Stimulated activated CD8-positive, alpha-beta memory T cell treated with anti-CD3 and anti-CD28 coated beads, Interleukin-7, amount 100 ng/mL, for 4 hours (primary cell): ENCODE measurements at places on chromosomes 5 and 9.

DNA sequence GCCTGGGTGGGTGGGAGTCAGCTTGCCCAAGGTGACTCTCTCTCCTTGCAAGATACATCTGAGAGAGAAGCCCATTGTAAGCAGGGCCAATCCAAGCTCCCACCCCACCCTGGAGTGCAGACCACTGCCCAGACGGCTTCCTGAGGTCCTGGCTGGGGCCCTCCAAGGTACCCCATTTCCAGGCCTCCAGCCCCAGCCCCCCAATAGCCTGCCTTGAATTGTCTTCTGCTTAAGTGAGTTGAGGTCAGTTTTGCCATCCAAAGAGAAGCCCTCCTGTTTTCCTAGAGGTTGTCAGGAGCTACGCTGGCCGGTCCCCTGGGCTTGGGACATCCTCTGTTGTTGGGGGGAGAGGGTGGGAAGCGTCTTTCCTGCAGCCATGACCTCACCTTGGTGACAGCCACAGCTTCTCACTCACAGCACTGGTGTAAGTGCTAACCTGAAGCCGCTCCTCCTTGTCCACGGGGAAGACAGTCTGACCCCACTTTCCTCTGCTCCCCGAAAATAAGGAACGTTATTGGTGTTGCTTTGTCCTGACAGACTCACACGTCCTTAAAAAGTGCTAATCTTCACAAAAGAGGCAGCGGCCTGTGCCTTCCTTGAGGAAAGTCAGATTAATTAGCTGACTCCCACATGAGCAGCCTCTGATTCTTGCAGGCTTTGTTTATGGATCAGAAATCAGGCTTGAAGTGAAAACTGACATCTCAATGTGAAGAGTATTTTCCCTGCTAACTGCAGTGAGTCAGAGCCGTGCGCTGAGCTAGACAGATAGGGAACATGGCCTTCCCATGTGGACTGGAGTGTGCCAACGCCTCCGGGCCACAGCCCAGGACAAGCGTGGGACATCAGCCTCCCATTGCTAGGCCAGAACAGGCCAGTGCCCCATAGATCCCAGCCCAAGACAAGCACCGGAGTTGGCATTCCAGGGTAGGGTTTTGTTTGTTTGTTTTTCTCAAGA, 52.3 kb downstream of the ADAMTS2 start:
- no peak for DNase-seq

DNA sequence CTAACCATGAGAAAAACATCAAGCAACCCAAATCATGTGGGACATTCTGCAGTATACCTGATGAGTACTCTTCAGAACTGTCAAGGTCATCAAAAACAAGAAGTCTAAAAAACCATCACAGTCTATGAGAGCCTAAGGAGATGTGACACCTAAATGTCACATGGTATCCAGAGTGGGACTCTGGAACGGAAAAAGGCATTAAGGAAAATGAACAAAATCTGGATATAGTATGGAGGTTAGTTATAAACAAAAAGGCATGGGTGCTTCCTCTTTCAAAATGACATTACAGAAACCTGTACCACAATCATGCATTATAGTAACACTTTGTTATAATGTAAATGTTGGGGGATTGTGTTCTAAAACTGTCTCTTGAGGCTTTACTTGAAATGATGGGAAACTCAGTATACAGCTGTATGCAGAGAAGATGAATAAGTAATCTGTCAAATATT, 47.4 kb downstream of the PRKACG start:
- DNase-seq = no peak

DNA sequence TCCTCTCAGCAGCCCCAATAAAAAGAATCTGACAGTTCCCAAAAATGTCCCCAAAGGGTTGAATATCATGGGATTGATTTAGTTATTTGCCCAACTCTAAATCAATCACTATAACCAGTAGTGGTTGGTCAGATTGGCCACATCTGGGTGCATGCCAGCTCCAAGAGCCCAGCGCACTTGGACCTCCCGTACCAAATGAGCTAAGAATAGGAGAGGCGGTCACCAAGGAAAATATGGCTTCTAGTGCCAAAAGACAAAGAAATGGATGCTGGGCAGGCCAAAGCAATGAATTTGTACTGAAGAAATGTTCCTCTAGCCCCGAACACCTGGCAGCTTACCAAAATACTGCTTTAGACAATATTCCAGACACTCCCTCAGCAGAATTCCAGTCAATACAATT, 80.3 kb downstream of the RCL1 start:
- DNase-seq = no peak

GRCh38 chr5:147619281-147619878, 109.5 kb upstream of the DPYSL3 start:
- no peak for DNase-seq

- no peak for DNase-seq
Measured at GRCh38 chr9:17894501-17895160, 315.8 kb downstream of the SH3GL2 start.

GRCh38 chr5:113336975-113337374, 97.8 kb downstream of the TSSK1B start:
- DNase-seq = no peak

DNA sequence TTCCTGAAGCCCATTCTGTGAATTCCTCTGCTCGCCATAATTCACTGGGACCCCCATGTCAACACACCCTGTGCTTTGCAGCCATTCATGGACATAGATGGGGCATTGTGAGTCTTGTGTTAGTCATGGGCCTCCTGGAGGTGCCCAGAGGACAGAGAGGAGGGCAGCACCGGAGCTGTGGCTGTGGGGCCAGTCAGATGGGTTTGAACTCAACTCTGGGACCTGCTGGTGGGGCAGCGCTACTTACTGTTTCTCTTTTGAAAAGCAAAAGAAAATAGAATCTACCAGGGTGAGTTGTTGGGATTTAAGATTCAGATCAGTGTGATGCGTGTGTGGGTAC, 11.3 kb upstream of the EXOC3 start:
- DNase-seq = no peak

DNA sequence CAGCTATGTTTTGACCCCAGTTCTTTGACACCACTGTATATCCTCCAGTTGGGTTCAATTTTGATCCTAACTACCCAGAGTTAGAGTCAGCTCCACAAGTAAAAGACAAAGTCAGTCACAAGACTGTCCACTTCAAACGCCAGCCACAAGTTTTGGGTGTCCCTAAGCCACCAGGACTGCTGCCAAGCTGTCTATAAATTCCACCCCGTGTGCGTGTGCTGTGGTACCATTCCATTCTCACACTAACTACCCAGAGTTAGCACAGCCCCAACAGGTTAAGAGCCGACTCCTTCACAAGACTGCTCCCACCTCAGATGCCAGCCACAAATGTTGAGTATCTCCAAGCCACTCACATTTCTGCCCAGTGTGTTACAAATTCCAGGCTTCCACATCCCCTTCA, 56.7 kb downstream of the APC start:
- no peak for DNase-seq

GRCh38 chr5:115544043-115544435, 536 bp downstream of the FEM1C start:
- peak; percentile 9 for DNase-seq

DNA sequence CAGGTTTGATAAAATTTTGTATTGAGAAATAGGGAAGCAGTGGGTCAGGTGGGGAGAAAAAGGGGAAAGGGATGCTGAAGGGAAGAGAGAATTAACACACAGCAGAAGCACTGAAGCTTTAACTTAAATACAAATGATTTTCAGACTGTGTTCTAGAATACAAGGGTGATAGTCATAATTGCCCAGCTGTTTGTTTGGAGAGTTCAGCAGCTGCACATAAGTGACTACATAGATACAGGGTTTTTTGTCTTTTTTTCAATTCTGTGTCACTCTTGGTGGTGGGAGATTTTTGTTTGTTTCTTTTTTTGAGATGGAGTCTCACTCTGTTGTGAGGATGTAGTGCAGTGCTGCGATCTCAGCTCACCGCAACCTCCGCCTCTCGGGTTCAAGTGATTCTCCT, 590.4 kb upstream of the SEMA6A start:
- DNase-seq = no peak

- no peak for DNase-seq
Measured at GRCh38 chr9:130938184-130938651, 829 bp downstream of the FIBCD1 start.

DNA sequence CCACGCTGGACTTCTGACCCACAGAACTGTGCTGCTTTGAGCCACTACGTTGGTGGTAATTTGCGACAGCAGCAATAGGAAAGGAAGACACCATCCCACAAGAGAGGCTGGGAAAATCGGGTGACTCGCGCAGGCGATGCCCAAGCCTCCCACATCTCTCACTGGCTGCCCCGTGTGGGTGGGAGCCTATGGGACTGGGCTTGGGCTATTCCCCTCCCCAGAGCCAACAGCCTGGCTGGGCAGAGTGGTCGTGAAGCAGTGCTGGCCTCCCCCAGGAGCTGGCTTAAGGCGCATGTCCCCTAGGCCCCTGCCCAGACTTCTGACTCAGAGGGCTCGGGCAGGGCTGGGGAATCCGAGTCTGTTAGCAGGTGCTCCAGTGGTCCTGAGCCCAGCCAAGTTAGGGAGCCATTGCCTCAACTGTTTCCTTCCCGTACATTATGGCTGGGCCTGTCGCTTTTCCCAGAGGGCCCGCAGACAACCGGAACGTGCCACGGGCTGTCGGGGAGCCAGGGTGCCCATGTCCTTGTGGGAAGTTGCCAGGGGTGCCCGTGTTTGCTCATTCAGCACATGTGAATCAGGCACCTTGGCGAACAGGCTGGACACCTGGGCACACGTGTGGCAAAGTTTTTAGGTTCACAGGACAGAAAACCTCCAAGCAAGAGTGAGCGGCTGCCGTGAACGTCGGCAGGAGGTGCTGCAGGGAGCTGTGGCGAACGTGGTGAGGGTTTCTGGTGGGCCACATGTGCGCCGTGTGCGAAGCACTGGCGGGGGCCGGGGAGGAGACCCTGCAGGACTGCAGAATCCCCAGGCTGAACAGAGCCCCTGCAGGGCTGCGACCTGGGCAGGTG, 7.0 kb upstream of the RASGEF1C start:
- DNase-seq = no peak

- peak; percentile 32 for DNase-seq
Measured at GRCh38 chr9:112751056-112751795, 666 bp downstream of the SNX30 start.

- DNase-seq = no peak
Measured at GRCh38 chr5:65073250-65073661, 304.5 kb downstream of the CWC27 start.

GRCh38 chr5:126677121-126677520, 76.4 kb downstream of the PHAX start:
- DNase-seq = no peak

DNA sequence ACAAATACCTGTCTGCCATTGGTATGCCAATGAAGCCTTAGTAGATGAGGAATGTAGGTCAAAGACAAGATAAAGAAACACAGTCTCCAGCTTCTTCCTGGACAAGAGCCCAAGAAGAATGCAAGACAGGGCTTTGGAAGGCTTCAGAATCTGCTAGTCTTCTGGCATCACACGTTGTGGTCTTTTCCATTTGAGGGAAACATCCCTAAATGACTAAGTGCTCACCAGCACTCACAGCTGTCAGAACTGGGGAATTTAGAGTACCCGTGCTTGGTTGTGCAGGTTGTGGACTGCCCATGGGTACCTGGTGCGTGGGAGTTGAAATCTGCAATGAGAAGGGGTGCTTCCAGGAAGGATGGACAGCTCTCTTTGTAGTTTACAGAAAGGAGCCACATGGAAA, 27.1 kb upstream of the NFIB start:
- no peak for DNase-seq

GRCh38 chr9:63859475-63860215, 1425.4 kb downstream of the FOXD4L5 start:
- no peak for DNase-seq

DNA sequence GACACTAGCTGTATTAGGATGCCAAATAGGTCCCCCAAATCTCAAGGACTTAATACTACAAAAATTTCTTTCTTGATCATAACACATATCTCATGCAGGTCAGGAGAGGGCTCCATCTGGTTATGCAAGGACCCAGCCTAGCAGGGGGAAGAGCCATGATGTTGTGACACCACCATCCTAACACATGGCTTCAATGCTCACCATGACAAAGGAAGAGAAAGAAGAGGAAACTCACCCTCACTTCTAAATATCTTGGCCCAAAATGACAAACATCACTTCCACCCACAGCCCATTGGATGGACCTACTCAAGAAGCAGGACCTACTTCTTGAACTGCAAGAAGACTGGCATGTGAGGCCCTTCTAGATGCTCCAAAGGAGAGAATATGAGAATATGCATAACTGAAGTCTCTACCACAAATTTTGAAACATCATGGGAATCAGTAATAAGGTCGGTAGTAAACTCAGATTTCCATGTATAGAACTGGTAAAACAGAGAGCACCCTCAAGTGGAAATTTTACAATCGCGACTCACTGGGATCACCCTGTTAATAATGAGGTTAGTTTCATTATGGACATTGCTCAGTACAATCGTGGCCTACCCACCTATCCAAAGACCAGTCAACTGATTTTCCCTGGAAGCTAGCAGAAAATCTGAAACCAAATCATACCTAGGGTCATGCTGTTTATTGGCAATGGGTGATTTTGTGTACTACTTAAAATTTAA, 308.2 kb downstream of the ACTL7B start:
- no peak for DNase-seq

DNA sequence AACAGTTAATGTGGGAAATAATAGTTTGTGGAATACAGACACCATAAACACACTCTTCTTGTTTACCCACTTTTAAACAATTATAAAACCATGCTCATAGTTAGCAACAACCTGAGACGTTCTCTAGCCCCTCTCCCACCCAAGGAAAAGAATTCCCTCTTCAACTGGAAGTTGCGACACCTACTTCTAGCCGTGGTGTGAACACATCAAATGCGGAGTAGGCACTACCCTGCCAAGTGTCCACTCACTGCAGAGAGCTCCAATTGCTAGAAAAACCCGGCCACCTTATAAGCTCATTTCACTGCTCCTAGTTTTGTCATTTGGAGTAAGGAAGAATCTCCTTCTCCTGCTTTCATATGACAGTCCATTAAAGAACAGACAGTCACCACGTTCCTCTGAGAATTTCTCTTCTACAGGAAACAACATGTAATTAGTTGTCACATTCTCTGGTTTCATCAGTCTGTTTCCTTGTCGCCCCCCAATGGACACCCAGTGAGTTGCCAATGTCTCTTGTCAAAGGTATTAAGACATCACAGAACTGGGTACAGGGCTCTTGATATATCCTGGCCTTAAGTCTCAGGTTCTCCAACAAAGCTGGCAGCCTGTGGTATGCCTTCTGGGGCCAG, 47.3 kb downstream of the PRLR start:
- no peak for DNase-seq
